ENCODE measurements at places on chromosomes 4 and X.

DNA sequence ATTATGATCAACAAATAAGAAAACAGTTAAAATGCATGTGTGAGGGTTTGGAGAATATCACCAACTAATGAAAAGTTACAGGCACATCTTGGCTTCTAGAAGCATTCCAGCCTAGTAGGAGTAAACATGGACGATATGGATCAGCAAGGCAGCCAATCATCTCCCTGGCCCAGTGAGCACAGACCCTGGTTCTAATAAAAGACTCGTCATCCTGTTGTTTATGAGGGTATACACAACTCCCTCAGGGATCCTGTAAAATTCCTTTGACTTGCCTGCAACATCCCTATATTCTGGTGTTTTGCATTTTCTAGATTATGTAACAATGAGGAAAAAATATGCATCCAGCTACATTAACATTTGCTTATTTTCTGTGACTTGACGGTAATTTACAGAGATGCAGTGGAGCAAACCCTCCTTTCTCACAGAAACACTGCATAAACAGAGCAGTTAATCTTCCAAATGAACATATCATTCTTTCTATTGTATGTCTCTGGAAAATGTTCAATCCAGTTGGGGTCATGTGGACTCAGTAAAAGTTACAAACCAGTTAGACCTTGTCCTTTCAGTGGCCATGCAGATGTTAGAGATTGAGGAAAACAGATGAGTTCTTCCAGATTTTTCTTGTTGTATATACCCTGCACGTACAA is 88.9 kb upstream of the NDP start:
- no peaks in the 10 kb centered on the region for H3K4me1 ChIP-seq
- H3K27me3 ChIP-seq: no peaks in the 10 kb centered on the region

- H3K4me1 ChIP-seq: peaks cover 49% of the 10 kb centered on the region
- H3K27ac ChIP-seq: peak overlapping the region; percentile 69
- H3K4me3 ChIP-seq: peak overlapping the region; percentile 33
- H3K27me3 ChIP-seq: no peaks in the 10 kb centered on the region
- peaks cover 40% of the 10 kb centered on the region for H3K36me3 ChIP-seq
Measured at GRCh38 chr4:8473198-8473919, 32.8 kb downstream of the TRMT44 start.

GRCh38 chr4:94304365-94304971 is 38.2 kb downstream of the HPGDS start:
- no peak for DNase-seq
- H3K27me3 ChIP-seq: no peaks in the 10 kb centered on the region
- H3K27ac ChIP-seq: no peak overlapping the region
- no peak overlapping the region for H3K4me3 ChIP-seq

- H3K36me3 ChIP-seq: no peaks in the 10 kb centered on the region
- H3K4me3 ChIP-seq: no peak overlapping the region
- H3K27ac ChIP-seq: no peak overlapping the region
- H3K4me1 ChIP-seq: peaks cover 10% of the 10 kb centered on the region
- no peak for DNase-seq
Measured at GRCh38 chr4:144289667-144290428, 149.3 kb upstream of the GYPA start.

GRCh38 chr4:24042094-24042493 is 152.2 kb upstream of the PPARGC1A start:
- H3K27ac ChIP-seq: no peak overlapping the region
- peak; percentile 1 for DNase-seq

GRCh38 chr4:90840828-90841227 is 713.6 kb downstream of the CCSER1 start:
- no peak overlapping the region for H3K27ac ChIP-seq
- no peaks in the 10 kb centered on the region for H3K27me3 ChIP-seq
- H3K36me3 ChIP-seq: no peaks in the 10 kb centered on the region
- no peak overlapping the region for H3K4me3 ChIP-seq
- no peak for DNase-seq

- H3K36me3 ChIP-seq: no peaks in the 10 kb centered on the region
- DNase-seq: no peak
- H3K4me1 ChIP-seq: 0 out of 2 replicates have a peak, but pooled peaks cover 3% of the 10 kb centered on the region
- H3K27me3 ChIP-seq: no peaks in the 10 kb centered on the region
- no peak overlapping the region for H3K27ac ChIP-seq
- no peak overlapping the region for H3K4me3 ChIP-seq
Measured at GRCh38 chrX:77433001-77433400, 14.2 kb upstream of the FGF16 start.

GRCh38 chr4:2534904-2535375 is 1.5 kb upstream of the FAM193A start:
- H3K36me3 ChIP-seq: peaks cover 7% of the 10 kb centered on the region
- H3K27ac ChIP-seq: no peak overlapping the region
- H3K4me1 ChIP-seq: peaks cover 8% of the 10 kb centered on the region
- no peaks in the 10 kb centered on the region for H3K27me3 ChIP-seq
- peak overlapping the region; percentile 62 for H3K4me3 ChIP-seq

DNA sequence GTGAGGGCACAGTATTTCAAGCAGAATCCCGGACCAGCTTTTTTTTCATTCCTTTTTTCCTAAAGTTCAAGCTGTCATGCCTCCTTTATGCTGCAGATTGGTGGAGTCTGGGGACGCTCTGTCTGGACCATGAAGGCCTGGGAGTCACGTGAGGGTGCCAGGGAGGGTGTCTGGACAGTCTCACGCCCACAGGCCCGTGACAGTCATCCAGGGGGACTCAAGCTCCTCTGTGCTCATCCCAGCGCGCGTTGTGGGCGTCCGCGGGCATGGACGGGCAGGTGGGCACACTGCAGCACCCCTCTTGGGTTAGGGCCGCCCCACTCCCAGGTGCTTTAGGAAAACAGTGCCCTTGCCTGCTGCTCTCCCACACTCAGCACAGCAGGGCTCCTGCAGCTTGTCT is 4.8 kb downstream of the CPZ start:
- DNase-seq: no peak
- H3K27ac ChIP-seq: no peak overlapping the region
- H3K27me3 ChIP-seq: no peaks in the 10 kb centered on the region
- no peak overlapping the region for H3K4me3 ChIP-seq

GRCh38 chrX:44698357-44698756 is 145.5 kb upstream of the DUSP21 start:
- no peaks in the 10 kb centered on the region for H3K27me3 ChIP-seq
- H3K4me1 ChIP-seq: no peaks in the 10 kb centered on the region
- DNase-seq: no peak
- no peak overlapping the region for H3K4me3 ChIP-seq
- no peaks in the 10 kb centered on the region for H3K36me3 ChIP-seq
- H3K27ac ChIP-seq: no peak overlapping the region

DNA sequence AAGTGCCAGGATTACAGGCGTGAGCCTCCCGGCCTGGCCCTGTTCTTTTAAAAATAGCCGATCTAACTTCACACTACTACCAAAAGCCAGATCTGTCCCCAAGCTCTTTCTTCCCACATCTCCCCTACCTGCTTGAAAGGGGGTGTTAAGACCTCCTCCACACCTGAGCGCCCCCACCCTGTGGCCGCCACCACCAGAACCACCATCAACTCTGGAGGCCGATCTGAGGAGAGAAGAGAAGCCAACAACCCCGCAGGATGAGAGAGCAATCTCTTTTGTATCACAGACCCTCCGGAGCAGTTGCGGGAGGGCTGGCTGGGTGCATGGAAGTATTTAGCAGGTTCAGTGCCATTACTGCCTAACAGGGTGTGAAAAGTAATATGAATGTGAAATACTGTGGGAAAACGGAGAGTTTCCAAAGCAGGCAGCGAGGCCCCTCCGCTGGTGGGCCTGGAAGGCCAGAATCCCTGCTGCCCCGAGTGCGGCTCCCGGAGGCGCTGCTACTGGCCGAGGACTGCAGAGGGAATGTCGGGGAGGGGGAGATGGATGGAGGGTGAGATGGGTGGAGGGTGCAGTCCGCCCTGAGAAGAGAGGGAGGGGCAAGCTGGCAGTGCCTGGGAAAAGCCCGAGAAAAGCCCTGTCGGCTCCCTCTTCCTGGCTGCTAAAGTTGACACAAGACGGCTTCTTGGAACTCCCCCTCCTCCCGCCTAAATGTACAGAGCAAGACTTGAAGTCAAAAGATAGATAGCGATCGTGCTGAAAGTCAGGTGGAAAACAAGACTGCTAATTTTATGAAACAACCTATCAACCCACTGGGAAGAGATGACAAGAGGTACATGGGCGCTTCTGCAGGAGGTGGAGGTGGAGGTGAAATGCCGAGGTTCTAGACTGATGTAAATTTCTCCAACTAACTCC is 22.3 kb downstream of the HAND2 start:
- no peak for DNase-seq
- H3K4me1 ChIP-seq: no peaks in the 10 kb centered on the region
- H3K4me3 ChIP-seq: no peak overlapping the region
- no peak overlapping the region for H3K27ac ChIP-seq
- H3K27me3 ChIP-seq: peaks cover 16% of the 10 kb centered on the region

DNA sequence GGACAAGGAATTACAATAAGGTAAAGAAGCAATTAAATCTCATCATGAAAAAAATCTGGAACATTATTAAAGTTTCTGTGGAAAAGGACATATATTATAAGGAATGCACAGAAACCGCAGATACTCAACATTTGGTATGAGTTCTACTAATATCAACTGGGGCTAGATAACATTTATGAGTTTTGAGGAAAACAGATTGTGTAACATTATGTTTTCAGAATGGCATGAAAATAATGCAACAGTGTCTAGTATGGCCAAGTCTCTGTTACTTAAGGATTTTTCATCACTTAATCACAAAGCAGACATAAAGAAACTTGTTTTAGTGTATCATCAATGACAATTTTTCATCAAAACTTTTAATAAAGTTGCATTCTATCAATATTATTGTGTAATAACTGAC is 785.0 kb downstream of the GLUD2 start:
- no peak overlapping the region for H3K4me3 ChIP-seq
- H3K4me1 ChIP-seq: no peaks in the 10 kb centered on the region
- no peak overlapping the region for H3K27ac ChIP-seq
- no peak for DNase-seq
- no peaks in the 10 kb centered on the region for H3K27me3 ChIP-seq
- H3K36me3 ChIP-seq: no peaks in the 10 kb centered on the region

DNA sequence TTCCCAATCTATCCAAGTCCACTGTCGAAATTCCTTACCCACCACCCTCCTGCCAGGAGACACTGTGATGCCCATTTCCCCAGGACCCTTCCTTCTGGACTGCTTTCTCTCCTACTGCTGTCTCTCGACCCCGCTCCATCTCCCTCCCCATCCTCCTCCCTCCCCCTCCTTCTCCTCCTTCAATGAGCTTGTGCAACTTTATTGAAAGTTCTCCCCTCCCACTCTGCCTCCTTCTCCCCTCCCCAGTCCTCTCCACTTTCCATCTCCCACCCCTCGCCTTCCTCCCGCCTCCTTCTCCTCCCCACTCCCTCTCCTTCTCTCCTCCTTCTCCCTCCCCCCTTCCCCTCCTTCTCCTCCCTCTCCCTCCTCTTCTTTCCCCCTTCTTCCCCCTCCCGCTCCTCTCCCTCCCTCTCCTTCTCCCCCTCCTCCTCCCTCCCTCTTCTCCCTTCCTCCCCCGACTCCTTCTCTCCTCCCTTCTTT is 116.6 kb upstream of the FAT1 start:
- no peaks in the 10 kb centered on the region for H3K36me3 ChIP-seq
- peaks cover 42% of the 10 kb centered on the region for H3K4me1 ChIP-seq
- peak overlapping the region; percentile 94 for H3K27ac ChIP-seq
- H3K27me3 ChIP-seq: no peaks in the 10 kb centered on the region

- 0 out of 2 replicates have a peak, but pooled peaks cover 5% of the 10 kb centered on the region for H3K27me3 ChIP-seq
- no peak overlapping the region for H3K4me3 ChIP-seq
- H3K4me1 ChIP-seq: no peaks in the 10 kb centered on the region
- no peak for DNase-seq
- no peaks in the 10 kb centered on the region for H3K36me3 ChIP-seq
- no peak overlapping the region for H3K27ac ChIP-seq
Measured at GRCh38 chr4:12949719-12950490, 534.2 kb downstream of the RAB28 start.

- peak overlapping the region; percentile 59 for H3K4me3 ChIP-seq
- no peak overlapping the region for H3K27ac ChIP-seq
- DNase-seq: peak; percentile 65
Measured at GRCh38 chrX:54042609-54043021, 1.7 kb downstream of the PHF8 start.

- H3K27me3 ChIP-seq: no peaks in the 10 kb centered on the region
- DNase-seq: no peak
- H3K4me1 ChIP-seq: no peaks in the 10 kb centered on the region
- no peaks in the 10 kb centered on the region for H3K36me3 ChIP-seq
- no peak overlapping the region for H3K27ac ChIP-seq
- no peak overlapping the region for H3K4me3 ChIP-seq
Measured at GRCh38 chr4:62960415-62960814, 1448.8 kb downstream of the TECRL start.

DNA sequence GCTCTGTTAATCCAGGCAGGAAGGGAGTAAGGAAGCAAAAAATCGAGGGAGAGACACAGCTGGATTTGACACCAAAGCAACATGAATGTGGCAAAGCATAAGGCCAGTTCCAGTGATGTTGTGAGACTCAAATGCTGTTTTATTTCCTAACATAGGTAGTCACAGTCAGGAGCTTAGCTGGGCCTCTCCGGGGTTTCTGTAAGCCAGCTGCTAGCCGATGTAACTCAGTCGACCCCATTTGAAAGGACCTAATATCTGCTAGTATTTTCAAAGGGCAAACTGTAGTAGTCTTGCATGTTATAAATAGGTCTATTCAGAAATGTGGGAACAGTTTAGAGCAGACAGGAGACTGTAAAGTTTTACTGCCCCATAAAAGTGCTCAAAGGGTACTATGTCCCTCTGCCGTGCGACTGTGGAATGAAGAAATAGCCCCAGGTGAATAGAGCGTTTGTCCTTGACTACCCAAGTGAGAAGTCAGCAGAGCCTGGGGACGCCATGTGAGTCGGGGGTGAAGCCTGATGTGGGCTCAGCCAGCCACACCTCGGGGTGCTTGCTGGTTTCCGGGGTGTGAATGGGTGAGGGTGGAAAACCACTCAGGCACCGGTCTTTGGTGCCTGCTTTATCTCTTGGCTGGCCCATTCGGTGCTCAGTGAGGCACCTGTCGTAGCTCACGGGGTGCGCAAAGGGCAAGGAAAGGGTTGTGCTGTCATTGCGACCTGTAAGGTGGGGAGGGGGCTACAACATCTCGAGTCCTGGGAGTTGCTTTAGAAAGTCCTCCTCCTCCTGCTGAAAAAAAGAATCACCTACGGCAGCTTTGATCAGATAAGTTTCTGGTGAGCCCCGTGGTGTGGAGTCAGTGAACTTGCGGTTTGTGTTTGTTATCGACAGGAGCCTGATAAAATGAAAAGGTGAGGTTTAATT is 745 bp downstream of the TRIM2 start:
- DNase-seq: no peak
- peak overlapping the region; percentile 15 for H3K27ac ChIP-seq
- peaks cover 24% of the 10 kb centered on the region for H3K4me1 ChIP-seq
- no peaks in the 10 kb centered on the region for H3K36me3 ChIP-seq

DNA sequence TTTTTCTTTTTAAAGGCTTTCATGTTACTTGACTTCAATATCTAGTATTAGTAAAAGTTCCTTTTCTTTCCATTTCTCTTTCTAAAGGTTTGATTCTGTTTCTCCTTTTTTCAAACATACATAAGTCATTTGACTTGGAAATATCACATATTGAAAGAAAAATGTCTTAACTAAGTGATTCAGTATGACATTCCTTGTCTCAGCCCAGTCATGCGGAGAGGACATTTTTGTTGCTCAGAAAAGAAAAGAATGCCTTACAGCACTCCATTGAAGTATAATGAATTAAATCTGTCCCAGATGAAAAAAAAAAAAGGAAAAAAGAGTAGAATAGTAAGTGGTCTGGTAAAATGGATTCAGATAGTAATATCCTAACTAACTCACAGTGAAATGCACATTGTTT is 466.1 kb downstream of the ADGRL3 start:
- H3K4me1 ChIP-seq: no peaks in the 10 kb centered on the region
- no peaks in the 10 kb centered on the region for H3K36me3 ChIP-seq
- H3K4me3 ChIP-seq: no peak overlapping the region

Measured in SJSA1 (cell line).